Hindlimb muscle (tissue), 1 donor: ENCODE measurements at places on chromosomes 11 and 22. TPM values are rescaled to one million over a fixed set of nuclear protein-coding genes. Genes with fewer than 3 reads are reported as not detected.
A peak's percentile ranks its signal among the peaks of the same experiment; 100 is the strongest.

DNA sequence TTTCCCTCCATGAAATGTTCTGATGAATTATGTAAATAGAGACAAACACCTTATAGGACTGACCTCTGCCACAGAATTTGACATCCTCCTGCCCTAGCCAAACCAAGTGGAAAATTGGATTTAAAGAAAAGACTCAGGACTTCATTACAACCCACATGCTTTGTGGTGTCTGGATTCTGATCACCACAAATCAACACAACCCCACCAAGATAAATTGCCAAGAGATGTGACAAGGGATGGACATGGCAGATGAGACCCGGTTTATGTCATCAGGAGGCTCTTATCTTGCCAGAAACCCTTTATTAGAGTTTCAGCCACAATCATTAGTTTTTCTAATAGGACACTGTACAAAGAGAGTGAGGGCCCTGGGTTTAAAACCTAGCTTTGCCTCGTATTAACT, 57.9 kb upstream of the SLC6A5 start:
- DNase-seq = no peak

GRCh38 chr11:33658195-33658900, 42.3 kb downstream of the C11orf91 start:
- DNase-seq = no peak

- DNase-seq = no peak
These were observed 59.5 kb downstream of the TNRC6B start for GRCh38 chr22:40237241-40237640.

CDC42BPG gene
- polyA plus RNA-seq = 1.0 TPM

DNA sequence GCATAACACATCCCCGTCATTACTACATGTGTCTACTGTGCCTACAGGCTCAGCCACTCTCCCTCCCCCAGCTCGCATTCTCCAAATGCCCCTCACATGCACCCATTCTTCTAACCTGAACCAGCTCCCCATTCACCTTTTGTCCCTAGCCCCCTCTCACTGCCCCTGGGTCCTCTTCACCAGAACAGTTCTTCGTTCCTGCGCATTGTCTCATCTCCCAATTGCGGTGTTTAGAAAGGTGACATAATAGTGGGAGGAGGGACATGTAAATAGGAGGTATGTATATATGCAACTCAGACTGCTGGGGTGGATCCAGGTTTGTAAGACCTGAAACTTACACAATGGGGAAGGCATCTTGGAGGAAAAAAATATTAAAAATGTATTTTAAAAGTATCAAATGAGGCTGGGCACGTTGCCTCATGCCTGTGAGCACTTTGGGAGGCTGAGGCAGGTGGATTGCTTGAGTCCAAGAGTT, 4.7 kb upstream of the VSIG2 start:
- DNase-seq = no peak

EED gene
- 17.7 TPM for polyA plus RNA-seq

DNA sequence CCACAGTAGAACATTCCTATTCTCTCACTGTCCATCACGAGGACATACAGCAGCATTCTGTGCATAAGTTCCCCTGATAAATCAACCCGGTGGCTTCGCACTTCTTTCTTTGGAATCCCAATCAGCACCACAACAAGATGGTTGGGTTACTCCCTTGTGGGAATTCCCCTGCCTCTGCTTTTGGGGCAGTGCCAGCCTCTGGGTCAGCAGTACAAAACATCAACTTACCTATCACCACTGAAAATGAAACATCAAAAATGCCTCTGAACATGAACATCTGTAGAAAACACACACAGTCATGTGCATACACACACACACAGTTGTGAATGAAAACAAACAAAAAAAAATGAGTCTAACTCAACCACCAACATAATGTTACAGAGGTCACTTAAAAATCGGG, 79.3 kb downstream of the KCNA4 start:
- DNase-seq = no peak

GRAP2 gene
- 0.79 TPM for polyA plus RNA-seq

DNA sequence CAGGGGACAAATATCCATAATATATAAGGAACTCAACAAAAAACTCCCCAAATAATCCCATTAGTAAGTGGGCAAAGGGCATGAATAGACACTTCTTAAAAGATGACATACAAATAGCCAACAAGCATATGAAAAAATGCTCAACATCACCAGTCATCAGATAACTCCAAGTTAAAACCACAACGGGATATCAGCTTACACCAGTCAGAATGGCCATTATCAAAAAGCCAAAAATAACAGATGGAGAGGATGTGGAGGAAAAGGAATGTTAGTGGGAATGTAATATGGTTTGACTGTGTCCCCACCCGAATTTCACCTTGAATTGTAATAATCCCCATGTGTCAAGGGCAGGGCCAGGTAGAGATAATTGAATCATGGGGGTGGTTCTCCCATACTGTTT, 350.1 kb downstream of the GUCY1A2 start:
- DNase-seq = no peak

OR8G1 gene
- not detected for polyA plus RNA-seq

DNA sequence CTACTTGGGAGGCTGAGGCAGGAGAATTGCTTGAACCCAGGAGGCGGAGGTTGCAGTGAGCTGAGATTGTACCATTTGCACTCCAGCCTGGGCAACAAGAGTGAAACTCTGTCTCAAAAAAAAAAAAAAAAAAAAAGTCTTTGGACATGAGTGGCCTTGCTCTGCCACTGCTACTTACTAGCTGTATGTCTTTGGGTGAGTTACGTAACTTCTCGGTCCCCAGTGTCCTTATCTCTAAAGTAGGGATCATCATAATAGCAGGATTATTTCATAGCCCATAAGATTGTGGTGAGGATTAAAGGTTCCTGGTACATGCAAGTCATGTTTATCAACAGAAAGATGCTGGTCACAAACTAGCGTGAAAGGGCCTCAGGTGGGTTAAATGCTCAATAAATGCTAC, 53.9 kb upstream of the HEPHL1 start:
- no peak for DNase-seq

CABP4 gene
- polyA plus RNA-seq = 2.5 TPM

DNA sequence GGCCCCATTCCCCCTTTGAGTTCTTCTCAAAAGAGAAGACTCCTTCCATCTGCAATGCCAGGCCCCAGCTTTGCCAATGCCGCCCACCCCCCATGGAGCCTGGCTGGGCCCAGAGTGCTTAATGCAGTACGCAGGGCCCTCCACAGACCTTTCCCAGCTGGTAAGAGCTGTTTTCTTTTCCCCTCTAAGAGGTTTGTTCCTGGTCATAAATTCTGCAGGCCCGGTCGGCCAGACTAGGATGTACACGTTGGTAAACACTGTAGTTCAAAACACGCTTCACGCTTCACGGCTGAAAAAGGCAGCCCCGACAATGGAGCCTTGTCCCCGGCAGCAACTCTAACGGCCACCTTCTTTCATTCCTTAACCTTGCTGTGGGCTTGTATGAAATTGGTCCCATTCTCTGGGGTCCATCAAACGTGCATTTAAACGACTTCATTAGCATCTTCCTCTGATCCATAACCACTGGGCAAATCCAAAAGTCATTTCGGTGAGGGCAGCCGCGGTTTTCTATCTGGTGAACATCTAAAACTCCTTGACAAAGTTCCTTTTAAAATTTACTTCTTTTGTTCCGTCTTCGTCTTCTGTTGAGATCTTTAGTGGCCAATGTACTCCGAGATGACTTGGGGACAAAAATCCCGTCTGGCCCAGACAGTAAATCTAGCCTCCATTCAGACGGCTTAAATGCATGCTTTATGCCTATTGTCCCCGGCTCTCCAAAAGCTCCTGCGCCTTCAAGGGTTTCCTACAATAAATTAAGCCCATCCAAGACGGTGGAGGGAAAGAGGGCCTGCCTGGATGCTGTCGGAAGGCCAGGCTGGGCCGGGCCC, 60.0 kb upstream of the MYEOV start:
- DNase-seq = no peak

DNA sequence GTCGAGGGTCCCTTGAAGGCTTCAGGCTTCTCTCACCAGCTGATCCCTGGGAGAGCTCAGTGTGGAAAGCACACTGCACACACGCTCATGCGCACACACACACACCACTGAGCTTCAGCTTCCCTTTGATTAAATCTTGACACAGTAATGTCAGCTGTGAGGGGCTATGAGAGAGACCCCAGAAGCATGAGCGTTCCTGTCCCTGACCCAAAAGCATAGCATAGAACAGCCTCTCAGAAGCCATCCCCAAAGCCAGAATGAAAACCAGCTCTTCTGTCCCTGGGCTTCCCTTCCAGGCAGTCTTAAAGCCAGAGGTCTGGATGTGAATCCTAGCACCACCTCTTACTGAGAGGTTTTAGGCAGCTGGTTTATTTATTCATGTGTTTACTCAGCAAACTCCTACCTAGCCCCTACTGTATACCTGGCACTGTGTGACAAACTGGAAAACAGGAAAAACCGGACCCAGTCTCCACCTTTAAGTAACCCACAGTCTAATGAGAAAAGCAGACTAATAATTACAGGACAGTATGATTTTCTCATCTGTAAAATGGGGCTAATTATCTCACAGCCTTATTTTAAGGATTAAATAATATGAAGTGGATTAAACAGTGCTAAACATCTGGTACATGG, 15.9 kb downstream of the GALNT18 start:
- no peak for DNase-seq

DNA sequence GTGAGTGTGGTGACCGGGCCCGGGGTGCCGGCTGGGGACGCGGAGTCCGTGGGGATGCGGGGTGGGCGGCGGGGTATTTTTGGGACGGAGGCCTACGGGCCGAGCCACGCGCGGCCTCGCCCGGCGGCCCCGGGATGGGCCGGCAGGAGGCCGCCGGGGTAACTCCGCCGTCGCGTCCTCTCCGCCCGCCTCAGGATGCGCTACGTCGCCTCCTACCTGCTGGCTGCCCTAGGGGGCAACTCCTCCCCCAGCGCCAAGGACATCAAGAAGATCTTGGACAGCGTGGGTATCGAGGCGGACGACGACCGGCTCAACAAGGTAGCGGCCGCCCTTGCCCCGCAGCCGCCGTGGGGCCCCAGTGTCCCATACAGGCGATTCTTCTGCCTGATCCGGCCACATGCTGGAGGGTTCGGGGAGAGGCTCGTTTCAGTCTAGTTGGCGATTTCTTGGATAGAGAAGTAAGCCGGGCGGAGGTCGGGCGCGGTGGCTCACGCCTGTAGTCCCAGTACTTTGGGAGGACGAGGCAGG, 337 bp downstream of the RPLP2 start:
- no peak for DNase-seq

GRCh38 chr11:10432971-10433370, 22.1 kb upstream of the AMPD3 start:
- DNase-seq = no peak

DNA sequence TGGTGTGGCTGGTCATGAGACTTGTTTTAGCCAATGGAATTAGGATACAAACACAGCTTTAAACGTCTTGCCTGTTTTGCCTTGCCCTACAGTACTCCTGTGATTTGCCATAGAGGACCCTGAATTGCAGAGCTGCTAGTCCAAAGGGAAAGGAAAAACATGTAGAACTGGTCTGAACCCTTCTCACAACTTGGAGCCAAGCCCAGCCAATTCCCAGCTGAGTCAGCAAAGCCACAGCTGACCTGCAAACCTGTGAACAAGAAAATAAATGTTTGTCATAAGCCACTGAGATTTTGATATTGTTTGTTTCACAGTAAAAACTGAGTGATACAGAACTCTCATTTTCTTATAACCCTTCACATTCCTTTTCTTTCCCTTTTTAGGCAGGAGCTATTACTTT, 360.5 kb upstream of the API5 start:
- no peak for DNase-seq

DNA sequence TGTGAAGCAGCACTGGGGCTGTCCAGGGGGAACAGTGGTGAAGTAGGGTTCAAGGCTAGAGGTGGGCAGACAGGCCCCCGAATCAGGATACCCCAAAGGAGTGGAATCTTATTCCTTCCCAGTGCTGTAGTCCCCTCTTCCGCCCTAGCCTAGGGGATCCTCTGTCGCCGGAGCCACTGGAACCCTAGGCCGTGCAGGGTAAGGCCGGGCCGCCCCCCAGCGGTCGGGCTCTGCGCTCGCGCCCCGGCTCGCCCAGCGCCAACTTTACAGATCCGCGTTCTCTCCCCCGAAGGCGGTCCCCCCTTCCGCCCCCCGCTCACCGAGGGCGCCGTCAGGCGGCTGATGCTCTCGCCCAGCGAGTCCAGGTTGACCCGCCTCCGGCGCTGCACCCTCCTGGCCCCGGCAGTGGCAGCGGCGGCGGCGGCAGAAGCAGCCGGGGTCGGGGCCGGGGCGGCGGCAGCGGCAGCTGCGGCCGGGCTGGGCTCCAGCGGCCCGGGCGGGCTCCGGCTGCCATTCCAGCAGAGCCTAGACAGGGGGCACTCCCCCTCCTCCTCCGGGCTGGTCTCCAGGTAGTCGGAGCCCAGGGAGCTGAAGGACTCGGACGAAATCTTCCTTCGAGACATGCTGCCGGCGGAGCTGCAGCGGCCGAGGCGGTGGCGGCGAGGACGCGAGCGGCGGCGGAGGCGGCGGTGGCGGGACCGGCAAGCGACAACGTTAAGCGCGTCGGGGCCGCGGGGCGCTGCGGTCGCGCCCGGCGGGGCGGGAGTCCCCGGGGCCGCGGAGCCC, 650 bp downstream of the GUCY1A2 start:
- DNase-seq = peak; percentile 37

DNA sequence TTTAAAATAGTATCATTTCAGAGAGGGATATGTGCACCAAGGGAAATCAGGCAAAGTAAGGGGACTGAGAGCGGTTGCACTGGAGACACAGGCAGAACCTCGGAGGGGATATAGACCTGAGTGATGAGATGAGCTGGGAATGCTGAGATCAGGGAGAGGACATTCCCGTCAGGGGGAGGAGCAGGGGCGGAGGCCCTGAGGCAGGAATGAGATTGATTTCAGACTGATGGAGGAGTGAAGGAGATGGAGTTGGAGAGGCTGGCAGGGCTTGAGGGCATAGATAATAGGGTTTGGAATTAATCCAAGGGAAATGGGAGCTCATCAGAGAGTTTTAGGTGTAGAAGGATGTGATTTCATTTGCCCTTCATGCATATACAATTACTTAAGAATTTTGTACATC, 13.2 kb downstream of the CD6 start:
- no peak for DNase-seq

SERGEF gene
- 11.9 TPM for polyA plus RNA-seq

RCN1 gene
- polyA plus RNA-seq = 140 TPM

DNA sequence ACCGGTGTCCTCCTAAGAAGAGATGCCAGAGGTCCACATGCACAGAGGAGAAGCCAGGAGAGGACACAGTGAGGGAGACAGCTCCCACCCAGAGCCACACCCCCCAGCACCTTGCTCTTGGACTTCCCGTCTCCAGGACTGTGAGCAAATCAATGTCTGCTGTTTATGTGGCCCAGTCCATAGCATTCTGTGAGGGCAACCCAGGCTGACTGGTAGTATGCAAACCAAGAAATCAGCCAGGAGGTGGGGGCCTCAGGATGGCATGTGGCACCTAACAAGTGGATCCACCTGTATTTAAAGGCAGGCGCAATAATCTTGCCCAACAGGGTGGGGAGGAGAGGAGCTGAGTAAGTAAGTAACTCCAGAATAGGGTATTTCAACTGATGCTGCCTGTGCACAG, 136.4 kb downstream of the BRD1 start:
- no peak for DNase-seq

DNA sequence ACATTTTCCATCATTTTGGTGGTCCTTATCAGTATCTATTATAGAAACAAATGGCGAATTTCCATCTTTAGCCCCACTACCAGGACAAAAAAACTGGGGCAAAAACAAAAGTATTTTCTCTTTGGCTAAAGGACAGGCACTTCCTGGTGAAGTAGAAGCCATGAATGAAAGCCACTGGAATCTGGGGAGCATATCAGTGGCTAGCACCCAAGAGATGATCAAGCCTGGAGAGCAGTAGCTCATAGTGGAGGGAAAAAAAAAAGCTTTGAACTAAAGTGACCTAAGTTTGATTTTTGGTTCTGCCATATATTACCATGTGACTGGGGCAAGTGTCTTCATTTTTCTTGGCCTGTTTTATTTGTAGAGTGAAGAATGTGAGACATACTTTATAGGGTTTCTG, 272.3 kb downstream of the GUCY1A2 start:
- no peak for DNase-seq

- no peak for DNase-seq
These were observed 365.2 kb upstream of the DDI1 start for GRCh38 chr11:103671143-103671651.
